ENCODE measurements at places on chromosomes 3 and 15.

DNA sequence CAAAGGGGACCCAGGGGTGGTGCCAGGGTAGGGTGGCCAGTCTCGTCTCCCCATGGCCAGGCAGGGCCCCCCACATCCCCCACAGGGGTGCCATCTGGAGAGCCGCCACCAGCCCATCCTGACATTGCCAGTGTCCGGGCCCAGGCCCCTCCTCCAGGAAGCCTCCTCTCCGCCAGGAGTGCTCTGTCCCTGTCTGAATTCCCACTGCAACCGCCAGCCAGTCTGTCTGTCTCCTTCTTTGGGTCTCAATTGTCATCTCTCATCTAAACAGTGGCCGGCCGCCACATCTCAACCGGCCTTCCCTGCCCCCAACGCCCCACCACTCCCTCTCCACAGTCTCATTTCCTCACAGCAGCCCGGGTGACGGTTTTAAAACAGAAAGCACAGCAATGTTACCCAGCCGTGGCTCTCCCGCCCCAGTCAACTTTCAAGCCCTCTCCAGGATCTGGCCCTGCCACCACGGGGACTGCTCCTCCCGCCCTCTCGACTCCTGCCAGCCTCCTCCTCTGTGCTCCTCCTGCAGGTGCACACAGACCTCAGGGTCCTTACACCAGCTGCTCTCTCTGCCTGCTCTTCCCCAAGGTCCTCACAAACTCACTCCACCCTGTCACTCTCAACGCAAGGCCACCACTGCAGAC is 57.0 kb downstream of the IQSEC1 start:
- no peak for DNase-seq

DNA sequence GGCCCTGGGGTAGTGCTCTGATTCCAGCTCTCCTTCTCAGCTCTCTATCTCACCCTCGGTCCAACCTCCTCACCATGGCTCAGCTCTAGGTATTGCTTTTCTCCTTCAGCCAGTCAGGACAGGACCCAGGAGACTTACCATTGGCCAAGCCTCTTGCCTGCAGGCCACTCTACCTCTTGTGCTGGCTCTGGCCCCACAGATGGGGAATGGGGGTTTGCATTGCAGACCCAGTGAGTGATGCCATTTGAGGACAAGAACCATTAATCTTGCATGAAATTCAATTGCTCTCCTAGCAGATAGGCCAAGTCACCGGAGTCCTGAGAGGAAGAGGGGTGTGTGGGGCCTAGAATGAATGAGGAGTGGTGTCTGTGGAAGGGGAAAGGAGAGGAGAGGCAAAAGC is 6.1 kb upstream of the RPP25 start:
- DNase-seq, result no peak

GRCh38 chr3:60114191-60114590 is 1064.4 kb upstream of the CFAP20DC start:
- DNase-seq, result no peak

DNA sequence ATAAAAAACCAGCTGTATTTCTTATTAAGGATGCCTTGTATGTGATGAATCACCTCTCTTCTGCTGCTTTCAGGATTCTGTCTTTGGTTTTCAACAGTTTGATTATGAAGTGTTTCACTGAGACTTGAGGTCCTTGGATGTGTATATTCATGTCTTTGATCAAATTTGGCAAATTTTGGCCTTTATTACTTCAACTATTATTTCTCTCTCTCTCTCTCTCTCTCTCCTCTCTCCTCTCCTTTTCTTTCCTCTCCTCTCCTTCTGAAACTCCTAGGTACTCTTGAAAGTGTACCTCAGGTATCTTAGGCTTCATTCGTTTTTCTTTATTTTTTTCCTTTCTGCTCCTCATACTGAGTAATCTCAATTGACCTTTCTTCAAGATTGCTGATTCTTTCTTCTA is 43.3 kb downstream of the LSM3 start:
- DNase-seq, result no peak

- DNase-seq, result no peak
These were observed 39.5 kb downstream of the GOLGA6A start for GRCh38 chr15:74042603-74043424.

DNA sequence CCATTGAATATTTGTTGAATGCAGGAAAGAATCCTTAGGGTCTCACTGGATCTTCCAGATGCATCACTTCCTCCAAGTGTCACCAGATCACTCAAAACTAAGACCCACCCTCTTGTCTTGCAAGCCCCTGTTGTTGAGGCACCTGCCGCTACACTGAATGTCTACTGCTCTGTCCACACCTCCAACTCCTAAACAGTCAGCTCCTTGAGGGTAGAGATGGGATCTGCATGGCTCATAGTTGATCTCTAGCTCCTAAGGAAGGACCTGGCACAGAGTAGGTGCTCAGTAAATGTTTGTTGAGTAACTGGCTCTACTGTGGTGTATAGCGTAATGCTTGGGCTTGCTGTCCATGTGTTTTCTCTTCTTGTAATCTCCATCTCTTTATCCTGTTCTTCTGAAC is 8.8 kb downstream of the SLC6A20 start:
- DNase-seq, result no peak

DNA sequence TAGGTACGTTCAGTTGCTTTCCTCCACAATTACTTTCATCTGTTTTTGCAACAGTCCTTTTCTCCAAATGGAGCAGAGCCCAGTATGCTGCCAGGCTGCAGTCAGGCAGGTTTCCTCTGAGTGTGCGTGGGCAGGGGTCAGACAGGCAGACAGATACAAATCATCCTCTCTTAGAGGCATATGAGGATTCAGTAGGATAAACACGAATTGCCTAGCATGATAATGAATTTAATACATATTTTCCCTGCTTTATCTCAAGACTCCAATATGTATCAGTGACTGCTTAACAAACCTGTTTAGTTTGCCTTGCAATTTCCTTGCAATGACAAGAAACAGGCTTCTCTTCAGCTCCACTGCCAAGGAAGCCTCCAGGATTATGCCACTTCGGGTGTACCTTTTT is 140.7 kb upstream of the NR2E3 start:
- DNase-seq, result no peak

DNA sequence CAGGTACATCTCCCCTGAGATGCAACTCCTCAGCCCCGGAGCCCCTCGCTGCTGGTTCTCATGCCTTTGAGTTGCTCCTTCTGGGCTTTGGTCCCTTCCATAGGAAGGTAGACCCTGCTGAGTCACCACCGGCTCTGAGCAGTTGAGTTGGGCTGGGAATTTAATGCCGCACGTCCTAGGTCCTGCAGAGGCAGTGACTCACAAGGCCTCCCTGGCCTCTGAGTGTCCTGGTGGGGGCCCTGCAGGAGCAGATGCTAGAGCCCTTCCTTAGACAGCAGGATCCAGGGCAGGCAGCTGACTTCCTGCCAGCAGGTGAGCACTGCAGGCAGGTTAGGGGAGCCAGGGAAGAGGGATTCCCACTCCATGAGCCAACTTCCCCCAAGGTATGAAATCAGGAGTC is 5.5 kb upstream of the NTRK3 start:
- DNase-seq, result no peak
